ENCODE measurements at places on chromosomes 2 and 18. TPM values are rescaled to one million over a fixed set of nuclear protein-coding genes. Genes with fewer than 3 reads are reported as not detected.

HOXD9 gene
- 17.0 TPM for total RNA-seq

AGAP1 gene
- total RNA-seq, result 3.0 TPM

SESTD1 gene
- 62.6 TPM for total RNA-seq

PLGLB2 gene
- total RNA-seq, result 1.8 TPM

TRIP12 gene
- total RNA-seq, result 262 TPM

Measured in dermis lymphatic vessel endothelial cell (primary cell).